ENCODE measurements at places on chromosomes 12 and 14.
A peak's percentile ranks its signal among the peaks of the same experiment; 100 is the strongest.

DNA sequence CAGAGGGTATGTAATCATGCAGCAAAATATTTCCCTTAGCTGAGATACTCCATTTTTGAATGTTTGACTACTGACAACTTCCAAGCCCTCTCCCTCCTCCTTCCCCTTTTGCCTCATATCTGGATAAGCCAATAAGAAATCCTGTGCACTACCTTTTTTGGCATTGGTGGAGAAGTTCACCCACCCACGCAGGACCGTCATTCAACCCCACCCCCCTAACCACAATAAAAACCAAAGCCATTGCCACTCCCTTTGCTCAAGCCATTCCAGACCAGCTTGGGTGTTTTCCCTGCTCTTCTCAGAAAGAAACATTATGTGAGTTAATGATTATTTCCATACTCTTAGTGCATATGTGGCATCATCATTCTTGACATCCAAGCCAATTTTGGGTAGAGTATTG lies 176.7 kb downstream of the PTPN11 start:
- no peaks in the 10 kb centered on the region for H3K36me3 ChIP-seq
- no peak for DNase-seq
- H3K4me3 ChIP-seq = no peak overlapping the region

DNA sequence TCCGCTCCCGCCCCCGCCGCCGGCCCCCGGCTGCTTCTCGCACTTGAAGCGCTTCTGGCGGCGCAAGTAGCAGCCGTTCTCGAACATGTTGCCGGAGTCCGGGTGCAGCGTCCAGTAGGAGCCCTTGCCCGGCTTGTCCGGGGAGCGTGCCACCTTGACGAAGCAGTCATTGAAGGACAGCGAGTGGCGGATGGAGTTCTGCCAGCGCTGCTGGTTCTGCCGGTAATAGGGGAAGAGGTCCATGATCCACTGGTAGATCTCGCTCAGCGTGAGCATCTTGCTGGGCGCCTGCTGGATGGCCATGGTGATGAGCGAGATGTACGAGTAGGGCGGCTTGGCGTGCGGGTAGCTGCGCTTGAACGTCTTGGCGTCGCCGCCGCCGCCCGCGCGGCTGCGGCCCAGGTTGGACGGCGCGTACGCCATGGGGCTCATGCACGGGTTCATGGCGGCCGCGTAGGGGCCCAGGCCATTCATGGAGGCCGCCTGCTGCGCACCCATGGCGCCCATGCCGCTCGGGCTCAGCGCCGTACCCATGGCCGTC lies 3.0 kb downstream of the FOXA1 start:
- H3K4me1 ChIP-seq = peaks cover 10% of the 10 kb centered on the region
- peaks cover 86% of the 10 kb centered on the region for H3K27me3 ChIP-seq
- no peak overlapping the region for H3K27ac ChIP-seq
- H3K4me3 ChIP-seq = no peak overlapping the region
- DNase-seq = no peak

DNA sequence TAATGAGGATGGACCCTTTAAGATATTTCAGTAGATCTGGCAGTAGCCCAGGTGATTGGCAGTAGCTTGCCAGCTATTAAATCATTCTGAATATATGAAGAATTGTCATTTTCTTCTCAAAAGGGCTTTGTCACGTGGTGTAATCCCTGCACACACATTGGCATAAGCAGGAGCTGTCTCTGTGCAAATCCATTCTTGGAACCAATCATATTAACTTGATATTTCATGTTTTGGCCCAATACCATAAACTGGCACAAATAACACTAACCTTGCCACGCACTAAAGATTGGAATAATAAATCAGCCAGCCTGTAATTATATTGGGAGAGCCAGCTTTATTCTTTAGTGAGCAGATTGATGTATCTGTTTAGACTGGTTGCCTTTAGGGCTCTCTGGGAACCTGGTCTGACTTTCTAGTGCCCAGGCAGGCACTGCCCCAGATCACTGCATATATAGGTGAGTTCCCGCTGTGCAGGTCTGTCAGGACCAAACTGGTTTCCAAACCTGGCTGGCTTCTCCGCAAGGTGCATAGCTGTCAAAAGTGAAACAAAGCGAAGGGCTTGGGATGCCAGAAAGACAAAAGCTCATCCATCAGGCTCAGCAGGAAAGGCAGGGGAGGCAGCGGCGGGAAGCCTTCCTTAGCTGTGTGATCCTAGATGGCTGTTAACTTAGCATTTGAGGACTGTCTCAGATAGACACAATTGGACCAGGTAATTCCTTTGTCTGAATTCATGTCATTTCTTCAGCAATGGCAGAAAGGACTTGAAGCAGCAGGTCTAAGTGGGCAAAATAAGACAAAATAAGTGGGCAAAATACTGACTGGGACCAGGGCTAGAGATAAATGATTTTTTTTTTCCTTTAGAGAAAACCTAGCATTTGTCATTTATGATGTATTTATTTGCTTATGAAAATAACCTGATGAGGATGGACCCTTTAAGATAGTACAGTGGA lies 128.8 kb upstream of the DYRK2 start:
- no peak for DNase-seq
- H3K27me3 ChIP-seq = no peaks in the 10 kb centered on the region
- H3K4me1 ChIP-seq = no peaks in the 10 kb centered on the region
- no peaks in the 10 kb centered on the region for H3K36me3 ChIP-seq

DNA sequence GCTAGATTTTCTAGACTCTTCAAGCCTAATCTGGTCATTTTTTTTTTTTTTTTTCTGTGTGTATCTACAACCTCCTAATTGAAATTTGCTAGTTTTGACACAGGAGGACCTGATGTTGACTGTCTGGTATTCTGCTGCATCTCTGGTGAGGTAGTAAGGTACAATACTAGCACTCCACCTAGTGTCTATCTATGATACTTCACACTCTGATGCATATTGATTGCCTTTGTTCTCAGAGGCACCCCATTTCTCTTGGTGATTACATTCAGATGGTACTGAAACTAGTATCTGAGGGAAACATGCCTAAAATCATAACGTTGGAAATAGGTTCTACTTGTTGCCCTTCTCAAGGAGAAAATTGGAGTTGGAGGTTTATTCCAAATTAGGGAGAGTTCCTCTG lies 930.5 kb upstream of the NOVA1 start:
- H3K4me3 ChIP-seq = no peak overlapping the region
- H3K27ac ChIP-seq = no peak overlapping the region
- no peaks in the 10 kb centered on the region for H3K27me3 ChIP-seq
- DNase-seq = no peak
- H3K4me1 ChIP-seq = no peaks in the 10 kb centered on the region

DNA sequence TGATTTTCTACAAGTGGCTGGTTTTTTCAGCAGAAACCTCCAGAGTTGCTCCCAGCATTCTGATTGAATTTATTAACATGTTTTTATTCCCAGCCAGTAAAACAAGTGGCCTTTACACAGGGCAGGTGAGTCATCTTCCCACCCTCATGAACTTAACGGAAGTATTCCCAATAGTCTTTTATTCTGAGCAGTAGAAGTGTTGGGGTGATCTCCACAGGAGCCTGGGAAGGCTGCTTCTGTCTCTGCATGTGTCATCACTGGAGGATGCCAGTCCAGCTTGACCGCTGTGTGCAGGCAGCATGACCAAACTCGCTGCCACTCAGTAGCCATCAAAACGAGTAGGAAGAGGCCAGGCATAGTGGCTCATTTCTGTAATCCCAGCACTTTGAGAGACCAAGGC lies 13.4 kb upstream of the DNAH10 start:
- no peak for DNase-seq
- H3K4me3 ChIP-seq = no peak overlapping the region

- no peaks in the 10 kb centered on the region for H3K27me3 ChIP-seq
- H3K27ac ChIP-seq = no peak overlapping the region
- H3K36me3 ChIP-seq = no peaks in the 10 kb centered on the region
- H3K4me3 ChIP-seq = no peak overlapping the region
Measured at GRCh38 chr12:81212996-81213696, 135.3 kb downstream of the ACSS3 start.

DNA sequence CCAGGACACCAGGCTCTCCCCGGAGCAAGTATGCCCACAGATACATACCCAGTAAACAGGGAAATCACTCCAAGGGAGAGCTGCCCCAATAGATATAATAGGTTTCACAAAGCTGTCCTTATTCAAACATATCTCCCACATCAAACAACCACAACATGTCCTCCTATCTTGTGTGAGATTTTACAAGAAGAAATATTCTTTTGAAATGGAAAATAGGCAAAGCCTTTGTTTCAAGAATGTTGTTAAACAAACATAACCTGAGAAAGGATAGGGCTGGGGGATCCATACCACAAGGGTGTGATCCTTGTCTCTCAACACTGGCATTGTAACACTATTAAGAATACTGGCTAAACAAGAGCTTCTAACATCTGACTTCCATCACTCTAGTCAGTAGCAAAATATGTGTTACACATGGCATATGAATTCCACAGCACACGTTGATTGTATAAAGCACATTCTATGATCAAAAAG lies 32.9 kb downstream of the LGR5 start:
- no peak overlapping the region for H3K27ac ChIP-seq
- no peaks in the 10 kb centered on the region for H3K4me1 ChIP-seq
- H3K36me3 ChIP-seq = no peaks in the 10 kb centered on the region
- no peaks in the 10 kb centered on the region for H3K27me3 ChIP-seq
- H3K4me3 ChIP-seq = no peak overlapping the region
- DNase-seq = no peak

GRCh38 chr12:44510510-44510909 lies 365.6 kb downstream of the NELL2 start:
- H3K4me3 ChIP-seq = no peak overlapping the region
- H3K27me3 ChIP-seq = no peaks in the 10 kb centered on the region
- no peaks in the 10 kb centered on the region for H3K36me3 ChIP-seq
- DNase-seq = no peak
- H3K27ac ChIP-seq = no peak overlapping the region

GRCh38 chr12:18864900-18865561 lies 127.1 kb downstream of the CAPZA3 start:
- H3K4me1 ChIP-seq = peaks cover 6% of the 10 kb centered on the region
- no peaks in the 10 kb centered on the region for H3K36me3 ChIP-seq
- H3K27ac ChIP-seq = no peak overlapping the region
- DNase-seq = peak; percentile 17
- no peak overlapping the region for H3K4me3 ChIP-seq

GRCh38 chr12:84492351-84492883 lies 420.2 kb downstream of the SLC6A15 start:
- no peaks in the 10 kb centered on the region for H3K4me1 ChIP-seq
- no peak overlapping the region for H3K27ac ChIP-seq
- no peak overlapping the region for H3K4me3 ChIP-seq
- no peak for DNase-seq

- no peak overlapping the region for H3K4me3 ChIP-seq
- H3K27me3 ChIP-seq = no peaks in the 10 kb centered on the region
- H3K36me3 ChIP-seq = no peaks in the 10 kb centered on the region
- no peaks in the 10 kb centered on the region for H3K4me1 ChIP-seq
Measured at GRCh38 chr14:33477797-33478196, 473.1 kb downstream of the EGLN3 start.

Data from adrenal gland (tissue), 19 donors.